ENCODE measurements at places on chromosomes 1 and 21.

DNA sequence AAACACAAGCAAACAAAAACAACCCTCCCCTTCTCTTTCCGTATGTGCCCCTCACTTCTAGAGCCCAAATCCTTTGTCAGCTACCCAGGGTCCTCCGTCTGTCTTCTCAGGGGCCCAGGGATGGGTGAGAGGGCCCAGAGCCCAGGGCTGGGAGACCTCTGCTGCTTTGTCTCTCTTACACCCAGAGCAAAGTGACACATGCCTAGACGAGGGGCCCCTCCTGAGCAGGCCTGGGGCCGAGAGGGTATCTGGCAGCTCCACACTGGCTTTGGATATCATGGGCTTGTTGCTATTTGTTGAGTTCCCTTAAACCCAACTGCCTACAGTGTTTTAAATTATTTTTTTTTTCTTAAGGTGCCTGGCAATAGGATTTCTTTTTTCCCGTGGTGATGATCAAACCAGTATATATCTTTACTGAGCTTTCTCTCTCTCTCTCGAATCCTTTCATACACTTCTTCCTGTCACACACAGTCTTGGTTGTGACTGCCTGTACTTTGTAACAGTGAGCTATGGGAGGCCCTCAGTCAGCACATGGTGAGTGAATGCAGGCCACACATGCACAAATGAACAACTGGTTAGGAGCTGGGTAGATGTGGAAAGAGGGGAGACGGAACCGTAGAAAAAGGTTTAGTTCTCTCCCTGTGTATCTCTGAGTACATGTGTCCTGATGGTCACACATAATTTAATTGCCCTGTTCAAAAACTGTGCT is 14.5 kb downstream of the RASSF5 start:
- no peak for DNase-seq

GRCh38 chr1:59976194-59977074 is 49.9 kb upstream of the CYP2J2 start:
- peak; percentile 51 for DNase-seq

DNA sequence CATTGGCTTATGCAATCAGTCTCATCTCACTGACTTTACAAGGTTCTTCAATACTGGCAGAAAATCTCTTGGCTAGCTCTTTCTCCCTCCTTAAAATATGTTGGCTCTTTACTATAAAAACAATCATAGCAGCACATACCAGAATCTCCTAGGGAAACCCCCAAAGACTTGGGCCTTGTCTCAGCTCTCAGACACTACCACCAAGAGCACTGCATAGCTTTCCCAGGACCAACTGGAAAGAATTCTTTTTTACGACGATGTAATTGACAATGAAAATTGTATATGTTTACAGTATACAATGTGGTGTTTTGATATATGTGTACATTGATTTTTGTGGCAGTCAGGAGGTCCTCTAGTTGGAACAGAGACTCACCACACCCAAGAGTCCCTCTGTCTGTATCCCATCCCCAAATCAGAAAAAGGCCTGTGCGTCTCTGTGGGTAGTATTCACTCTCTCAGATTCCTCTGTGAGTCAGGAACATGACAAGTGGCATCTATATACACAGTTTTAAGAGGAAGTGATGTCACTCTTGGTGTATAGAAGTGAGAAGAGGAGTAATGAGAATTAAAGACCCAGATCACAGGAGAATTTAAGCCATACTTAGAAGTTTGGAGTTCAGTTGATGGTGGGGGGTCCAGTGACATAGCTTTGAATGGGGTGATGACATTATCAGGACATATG is 21.1 kb downstream of the SMAP2 start:
- DNase-seq, result no peak

GRCh38 chr1:67908250-67908936 is 75.1 kb upstream of the GNG12 start:
- no peak for DNase-seq

DNA sequence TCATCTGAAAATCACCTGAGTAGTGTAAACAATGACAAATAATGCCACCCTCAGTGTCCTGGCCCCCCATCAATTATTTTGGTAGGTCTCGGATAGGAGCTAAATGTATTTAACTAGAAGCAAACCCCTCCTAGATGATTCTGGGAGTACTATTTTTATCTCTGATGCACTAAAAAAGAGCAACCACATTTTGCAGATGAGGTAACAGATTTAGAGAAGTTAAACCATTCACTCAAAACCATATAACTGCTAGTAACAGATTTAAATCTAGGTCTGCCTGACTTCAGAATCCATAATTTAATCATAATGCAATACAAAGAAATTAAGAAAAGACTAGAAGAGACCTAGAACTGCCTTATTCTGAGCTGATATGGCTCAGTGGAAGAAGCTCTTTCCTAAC is 17.3 kb upstream of the PTCH2 start:
- DNase-seq, result no peak

GRCh38 chr21:23804866-23805265 is 1802.4 kb downstream of the MRPL39 start:
- DNase-seq, result no peak

DNA sequence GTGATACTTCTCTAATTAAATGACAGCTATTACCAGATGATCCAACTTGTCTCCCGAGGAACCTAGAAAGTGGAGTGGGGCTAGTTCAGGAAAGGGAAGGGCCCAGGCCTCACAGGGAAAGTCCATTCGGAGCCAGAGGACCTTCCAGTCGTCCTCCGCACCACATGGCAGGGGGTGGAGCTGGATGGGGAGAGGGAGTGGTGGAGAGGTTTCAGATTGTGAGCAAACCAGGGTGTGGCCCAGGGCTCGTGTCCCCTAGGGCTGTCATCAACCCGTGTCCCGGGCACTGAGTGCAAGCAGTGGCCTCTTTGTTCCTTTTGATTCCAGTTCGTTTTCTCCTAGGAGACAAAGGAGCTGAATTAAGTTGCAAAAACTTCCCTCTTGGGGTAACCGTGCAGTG is 114.9 kb downstream of the HUNK start:
- DNase-seq, result no peak

DNA sequence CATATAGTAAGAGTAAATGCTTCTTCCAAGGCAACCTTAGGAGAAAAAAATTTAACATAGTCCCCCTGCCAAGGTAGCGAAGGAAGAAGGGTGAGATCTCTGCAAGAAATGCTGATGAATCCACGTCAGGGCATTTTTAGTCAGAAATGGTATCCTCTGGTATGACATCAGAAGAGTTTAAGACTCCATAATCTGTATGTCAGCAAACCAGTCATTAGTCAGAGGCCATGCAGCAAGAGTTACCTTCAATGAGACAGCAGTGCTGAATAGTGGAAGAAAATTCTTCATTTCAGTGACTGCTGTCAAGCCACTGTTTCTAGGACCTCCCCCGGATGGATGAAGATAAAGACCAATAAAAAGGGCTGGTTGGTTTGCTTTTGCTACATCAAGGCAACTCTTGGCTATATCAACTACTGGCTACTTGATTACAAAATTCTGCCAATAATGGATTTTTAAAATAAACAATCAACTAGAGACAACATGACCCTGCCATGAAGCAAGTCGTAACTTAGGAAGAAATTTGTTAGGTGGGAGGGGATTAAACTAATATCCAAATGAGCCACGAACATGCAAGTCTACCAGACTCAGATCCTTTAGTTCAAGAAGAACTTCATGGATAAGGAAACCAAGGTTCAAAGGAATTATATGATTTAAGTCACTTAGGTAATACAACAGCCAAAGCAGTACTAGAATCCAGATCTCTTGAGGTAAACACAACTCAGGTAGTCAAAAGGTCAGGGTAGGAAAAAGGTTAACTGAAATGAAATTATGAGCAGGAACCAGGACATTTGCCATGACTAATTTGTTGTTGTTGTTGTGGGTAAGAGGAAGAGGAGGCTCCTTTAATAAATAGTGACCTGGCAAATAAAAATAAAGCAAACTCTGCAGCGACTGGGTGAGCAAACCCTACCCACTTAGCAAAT is 25.6 kb upstream of the GUCA2A start:
- no peak for DNase-seq

- no peak for DNase-seq
Observed at GRCh38 chr1:241090798-241091197, 266.2 kb downstream of the RGS7 start.

DNA sequence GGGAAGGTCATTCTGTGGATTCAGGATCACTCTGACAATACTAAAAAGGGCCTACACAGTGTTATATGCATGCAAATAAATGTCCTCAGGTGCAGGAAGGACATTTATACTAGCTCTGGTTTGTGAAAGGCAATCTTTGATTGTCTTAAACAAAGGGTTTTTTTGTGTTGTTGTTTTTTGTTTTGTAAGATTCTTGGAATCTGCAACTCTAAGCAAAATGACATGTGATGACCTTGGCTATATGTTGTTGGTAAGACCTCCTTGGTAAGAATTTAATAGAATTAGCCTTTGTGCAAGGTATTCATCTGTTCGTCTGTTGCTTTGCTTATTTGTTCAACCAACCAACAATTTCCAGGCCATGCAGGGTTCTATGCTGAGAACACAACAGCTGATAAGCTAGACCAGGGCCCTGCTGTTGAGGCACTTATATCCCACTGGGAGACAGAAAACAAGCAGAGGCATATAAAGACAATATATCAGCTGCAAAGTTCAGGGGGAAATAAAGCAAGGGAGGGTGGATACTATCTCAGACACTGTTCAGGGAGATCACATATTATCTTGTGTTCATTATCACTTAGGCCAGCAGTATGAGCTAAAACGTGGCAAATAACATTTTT is 60.3 kb downstream of the FH start:
- DNase-seq, result no peak

GRCh38 chr1:234743791-234744611 is 134.0 kb upstream of the IRF2BP2 start:
- no peak for DNase-seq

Data from MM.1S (cell line).